Pons (tissue), 1 donor: ENCODE measurements at places on chromosomes 3 and 15.

GRCh38 chr15:50353251-50353974 is 1.6 kb downstream of the GABPB1 start:
- peak; percentile 30 for DNase-seq

DNA sequence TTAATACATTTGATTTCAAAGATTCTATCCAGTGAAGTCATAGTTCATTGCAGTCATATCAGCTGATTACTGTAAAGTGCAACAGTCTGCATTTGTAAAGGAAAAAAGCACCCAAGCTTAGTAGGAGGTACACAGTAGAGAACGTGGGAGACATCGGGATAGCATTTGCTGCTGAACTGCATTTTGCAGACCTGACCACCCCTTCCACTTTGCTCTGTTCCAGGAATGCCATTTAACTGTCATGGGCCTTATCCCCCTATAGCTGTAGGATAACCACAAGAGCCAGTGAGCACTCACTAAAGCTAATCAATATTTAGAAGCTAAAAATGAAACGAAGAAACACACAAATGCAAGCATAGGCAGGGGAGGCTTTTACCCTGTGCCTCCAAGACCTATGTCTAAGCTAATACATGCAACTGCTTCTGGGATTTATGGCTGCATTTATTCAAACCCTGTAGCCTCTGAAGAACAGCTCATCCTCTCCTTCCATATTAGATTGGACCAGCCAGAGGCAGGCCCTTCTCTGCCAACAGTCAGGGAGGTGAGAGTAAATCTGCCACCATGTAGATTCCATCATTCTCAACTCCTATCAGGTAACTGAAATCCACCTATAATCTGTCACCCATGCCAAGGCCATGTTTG is 23.0 kb downstream of the TNIK start:
- no peak for DNase-seq

- DNase-seq, result no peak
Measured at GRCh38 chr3:98026425-98027084, 8.6 kb downstream of the GABRR3 start.

- DNase-seq, result no peak
Measured at GRCh38 chr3:118488732-118489131, 545.9 kb downstream of the IGSF11 start.

DNA sequence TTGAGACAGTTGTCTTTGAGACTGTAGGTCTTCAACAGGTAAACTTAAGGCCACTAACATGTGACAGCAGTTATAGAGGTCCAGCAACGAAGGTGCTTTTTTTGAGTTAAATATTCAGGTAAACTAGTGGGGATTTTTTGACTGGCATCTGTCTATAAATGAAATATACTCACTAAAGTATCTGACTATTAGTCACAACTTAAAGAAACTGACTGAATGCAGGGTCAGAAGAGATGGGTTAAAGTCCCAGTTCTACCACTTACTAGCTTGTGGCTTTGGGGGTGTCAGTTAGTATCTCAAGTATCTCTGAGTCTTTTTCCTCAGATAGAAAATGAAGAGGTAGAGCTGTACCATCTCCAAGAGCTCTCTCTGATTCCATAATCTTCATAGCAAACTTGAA is 18.0 kb downstream of the MIX23 start:
- DNase-seq, result no peak

- DNase-seq, result peak; percentile 81
Measured at GRCh38 chr15:90059208-90059985, 42.9 kb downstream of the IDH2 start.

DNA sequence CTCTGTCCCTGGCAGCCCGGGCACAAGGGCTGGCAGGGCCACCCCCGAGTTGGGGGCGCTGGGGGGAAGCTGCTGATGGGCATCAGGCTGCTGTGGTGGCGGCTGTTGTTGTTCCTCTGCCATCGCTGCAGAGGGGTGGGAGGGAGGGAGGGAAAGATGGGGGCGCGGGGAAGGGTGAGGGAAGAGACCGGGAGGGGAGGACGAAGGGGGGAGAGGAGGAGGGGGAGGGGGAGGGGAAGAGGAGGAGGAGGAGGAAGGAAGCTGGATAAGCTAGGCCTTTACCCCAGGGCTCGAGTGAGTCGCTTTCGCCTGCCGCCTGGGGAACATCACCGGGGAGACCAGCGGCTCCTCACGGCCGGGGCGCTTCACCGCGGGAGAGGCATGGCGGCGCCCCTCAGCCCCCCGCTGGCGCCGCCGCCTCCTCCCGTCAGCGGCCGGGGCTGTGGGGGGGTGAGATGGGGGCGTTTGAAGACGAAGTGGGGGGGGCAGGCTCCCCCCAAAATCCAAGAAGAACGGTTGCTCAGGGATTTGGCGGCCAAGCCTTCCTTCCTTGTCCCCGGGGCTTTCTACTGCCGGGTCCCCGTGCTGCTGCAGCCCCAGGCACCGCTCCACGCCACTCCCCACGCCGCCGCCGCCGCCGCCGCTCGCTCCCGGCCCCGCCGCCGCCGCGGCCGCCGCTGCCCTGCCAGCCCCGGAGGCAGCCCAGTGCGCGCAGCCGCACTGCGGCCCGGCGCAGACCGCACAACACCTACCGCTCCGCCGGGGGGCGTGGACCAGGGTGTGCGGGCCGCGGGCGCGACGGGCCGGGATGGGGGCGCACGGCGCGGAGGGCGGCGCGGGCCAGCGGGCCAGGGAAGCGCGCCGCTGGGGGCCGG is at the start of gene RFX7:
Gene RFX7, minus strand, starts transcription at position 717 of the 875 bp plus-strand sequence. Its CDS starts 594 bp downstream, at position 123.
- peak; percentile 66 for DNase-seq

GRCh38 chr15:92393980-92394308 is 263 bp downstream of the ST8SIA2 start:
- no peak for DNase-seq

DNA sequence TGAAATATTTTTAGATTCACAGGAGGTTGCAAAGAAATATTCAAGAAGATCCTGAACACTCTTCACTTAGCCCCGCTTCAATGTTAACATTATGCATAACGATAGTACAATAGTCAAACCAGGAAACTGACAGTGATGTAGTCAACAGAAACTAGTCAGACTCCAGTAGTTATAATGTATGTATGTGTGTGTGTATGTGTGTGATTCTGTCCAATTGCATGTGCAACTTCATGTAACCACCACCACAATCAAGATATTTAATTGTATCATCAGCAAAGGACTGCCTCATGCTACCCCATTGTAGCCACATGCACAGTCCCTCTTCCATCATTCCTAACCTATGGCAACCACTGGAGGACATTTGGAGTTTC is 77.9 kb downstream of the APBA2 start:
- DNase-seq, result no peak

GRCh38 chr3:197344582-197345318 is 46.3 kb upstream of the DLG1 start:
- DNase-seq, result no peak

DNA sequence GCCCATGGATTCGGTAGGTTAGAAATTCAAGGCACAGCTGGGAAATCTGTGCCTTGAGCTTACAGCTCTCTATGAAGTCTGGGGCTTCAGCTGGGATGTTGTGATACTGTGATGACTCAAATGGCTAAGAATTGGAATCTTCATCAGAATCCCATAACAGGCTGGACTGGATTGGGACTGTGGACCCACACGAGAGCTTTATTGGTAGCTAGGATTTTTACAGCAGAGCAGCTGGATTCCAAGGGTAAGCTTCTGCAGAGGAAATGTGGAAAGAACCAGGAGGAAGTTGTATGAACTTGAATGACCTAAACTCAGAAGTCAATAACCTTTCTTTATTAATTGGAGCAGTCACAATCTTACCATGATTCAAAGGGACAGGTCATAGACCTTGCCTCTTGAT is 1187.1 kb downstream of the ROBO1 start:
- no peak for DNase-seq

- DNase-seq, result no peak
Measured at GRCh38 chr3:55065331-55065730, 137.5 kb upstream of the LRTM1 start.

DNA sequence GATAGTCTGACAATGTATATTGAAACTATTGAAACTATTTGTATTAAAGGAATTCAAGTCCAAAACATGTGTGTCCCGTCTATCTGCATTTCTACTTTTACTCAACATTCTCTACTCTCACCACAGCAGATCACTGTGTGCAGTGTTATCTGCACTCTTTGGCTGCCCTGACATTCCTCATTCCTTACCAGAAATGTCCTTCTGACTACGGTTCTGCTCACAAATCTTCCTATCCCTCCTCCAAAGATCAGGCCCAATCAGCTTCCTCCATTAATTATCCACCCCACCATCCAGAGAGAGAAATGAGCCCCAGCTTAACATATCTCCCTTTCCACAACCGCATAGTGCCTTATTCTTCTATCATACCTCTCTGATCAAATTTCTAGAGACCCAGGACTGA is 94.7 kb downstream of the TBL1XR1 start:
- no peak for DNase-seq

DNA sequence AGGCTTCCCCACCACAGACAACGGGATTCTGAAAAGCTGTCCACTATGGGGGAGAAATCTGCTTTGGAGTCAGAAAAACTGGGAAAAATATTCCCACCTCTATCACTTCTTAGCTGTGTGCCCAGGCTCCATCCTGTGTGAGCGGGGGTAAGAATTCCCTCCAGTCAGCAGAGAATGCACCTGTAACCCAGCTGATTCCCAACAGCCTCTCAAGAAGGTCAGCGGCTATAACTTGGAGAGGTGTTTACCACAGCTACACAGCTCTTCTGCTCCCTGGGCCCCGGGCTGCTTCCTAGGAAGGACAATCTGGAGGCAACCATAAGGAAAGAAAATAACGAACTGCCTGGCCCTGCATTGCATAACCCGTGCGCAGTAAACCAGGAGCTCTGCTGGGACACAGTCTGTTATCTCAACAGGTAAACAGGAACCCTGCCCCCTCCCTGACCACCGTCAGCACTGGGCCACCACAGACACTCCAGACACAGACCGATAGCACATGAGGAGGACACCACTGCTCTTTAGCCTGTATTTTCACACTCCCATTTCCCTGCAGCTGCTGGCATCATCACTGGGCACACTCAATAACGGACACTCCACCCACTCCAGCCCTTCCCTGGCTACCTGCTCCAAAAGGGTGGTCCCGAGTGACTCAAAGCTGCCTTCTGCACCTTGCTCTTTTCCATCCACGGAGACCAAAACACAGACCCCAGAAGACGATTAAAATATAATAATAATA is 2.1 kb downstream of the RAB43 start:
- no peak for DNase-seq

DNA sequence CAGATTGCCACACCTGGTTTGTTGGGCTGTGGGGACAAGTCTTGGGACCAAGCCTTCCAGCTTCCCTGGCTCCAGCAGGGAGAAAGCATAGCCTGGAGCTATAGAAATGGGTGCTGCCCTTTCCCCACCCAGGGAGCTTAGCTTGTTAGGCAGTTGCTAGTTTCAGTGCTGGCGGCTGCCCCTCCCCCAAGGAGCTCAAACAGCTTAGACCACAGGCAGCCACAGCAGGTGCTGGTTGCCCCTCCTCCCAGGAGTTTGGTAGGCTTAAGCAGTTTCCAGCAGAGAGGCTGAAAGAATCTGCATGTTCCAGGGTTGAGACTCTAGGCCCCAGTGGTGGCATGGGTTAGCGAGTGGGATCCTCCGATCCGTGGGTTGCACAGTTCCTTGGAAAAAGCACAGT is 889.7 kb downstream of the IGSF11 start:
- DNase-seq, result no peak

DNA sequence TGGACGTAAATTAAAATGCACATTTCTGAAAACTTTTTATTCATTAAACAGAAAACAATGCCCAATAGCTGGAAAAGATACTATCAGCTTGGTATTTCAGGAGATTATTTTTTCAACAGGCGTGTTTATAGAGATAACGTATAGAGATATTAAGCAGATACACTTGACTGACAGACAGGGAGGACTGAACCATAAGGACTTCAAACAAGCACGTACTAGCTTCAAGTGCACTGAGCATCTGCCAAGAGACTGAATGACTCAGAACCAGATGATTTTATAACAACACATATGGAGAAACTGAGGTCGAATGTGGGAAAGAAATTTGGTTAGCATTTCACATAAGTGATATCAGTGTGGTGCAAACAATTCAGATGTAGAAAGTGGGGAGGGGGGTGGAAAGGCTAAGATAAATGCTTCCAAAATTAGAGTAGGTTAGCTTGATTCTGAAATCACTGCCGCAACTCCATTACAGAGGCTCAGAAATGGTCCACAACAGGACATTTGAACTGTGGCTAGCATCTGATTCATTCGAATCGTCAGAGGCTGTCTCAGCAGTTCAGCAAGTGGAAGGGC is 103.5 kb downstream of the SEMA6D start:
- DNase-seq, result no peak

DNA sequence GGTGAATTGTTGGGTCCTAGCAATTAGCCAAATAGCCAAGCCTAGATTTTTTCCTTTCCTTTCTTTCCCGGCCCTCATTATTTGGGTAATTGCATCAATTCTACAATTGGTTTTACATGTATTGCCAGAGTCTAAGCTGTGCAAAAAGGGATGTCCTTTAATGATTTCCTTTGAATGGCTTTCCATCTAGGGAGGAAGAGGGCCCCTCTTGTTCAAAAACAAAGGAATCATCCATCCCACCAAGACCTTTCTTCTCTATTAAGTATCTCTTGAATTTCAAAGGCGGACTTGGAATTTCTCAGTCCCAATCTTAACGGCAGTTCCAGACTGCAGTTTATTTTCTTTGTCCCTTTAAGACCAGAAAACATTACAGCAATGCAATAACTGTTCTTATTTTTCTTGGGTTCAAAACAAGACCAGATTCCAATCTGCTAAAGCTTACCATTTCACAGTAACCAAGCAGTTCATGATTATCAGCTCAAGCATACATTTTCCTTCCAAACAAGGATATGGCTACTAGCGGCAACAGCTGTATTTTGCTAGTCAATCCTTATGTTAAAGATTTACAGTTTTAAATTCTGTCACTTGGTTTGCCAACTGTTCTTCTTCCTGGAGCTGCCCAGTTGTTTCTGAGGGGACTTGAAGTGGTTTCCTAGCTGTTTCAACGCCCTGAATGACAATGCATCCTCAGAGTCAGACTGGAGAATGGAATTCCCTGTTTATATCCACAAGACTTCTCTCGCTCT is 91.4 kb upstream of the LRIG1 start:
- no peak for DNase-seq

DNA sequence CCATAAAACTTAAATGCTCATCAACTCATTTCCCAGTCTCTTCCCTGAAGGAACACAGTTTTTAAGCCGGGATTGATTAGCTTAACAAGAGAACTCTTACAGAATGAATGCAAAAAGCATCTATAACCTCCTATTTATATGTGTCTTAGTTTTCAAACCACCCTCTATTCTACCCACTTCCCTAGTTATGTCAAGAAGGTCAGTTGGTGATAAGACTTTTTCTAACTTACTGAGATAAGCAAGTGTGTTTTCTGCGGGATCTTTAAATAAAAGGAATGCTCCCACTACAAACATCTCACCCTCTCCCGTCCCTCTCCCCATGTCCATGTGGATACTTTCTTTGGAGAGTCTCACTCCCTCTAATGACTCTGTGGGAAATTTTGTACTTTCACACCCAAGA is 218.5 kb downstream of the SV2B start:
- DNase-seq, result no peak
